Muscle of leg (tissue), 16 donors: ENCODE measurements at places on chromosomes 11 and 22.

GRCh38 chr11:11534981-11535380 lies 86.8 kb downstream of the GALNT18 start:
- DNase-seq, result peak; percentile 85

GRCh38 chr11:122872046-122872445 lies 10.5 kb upstream of the JHY start:
- no peak for DNase-seq

DNA sequence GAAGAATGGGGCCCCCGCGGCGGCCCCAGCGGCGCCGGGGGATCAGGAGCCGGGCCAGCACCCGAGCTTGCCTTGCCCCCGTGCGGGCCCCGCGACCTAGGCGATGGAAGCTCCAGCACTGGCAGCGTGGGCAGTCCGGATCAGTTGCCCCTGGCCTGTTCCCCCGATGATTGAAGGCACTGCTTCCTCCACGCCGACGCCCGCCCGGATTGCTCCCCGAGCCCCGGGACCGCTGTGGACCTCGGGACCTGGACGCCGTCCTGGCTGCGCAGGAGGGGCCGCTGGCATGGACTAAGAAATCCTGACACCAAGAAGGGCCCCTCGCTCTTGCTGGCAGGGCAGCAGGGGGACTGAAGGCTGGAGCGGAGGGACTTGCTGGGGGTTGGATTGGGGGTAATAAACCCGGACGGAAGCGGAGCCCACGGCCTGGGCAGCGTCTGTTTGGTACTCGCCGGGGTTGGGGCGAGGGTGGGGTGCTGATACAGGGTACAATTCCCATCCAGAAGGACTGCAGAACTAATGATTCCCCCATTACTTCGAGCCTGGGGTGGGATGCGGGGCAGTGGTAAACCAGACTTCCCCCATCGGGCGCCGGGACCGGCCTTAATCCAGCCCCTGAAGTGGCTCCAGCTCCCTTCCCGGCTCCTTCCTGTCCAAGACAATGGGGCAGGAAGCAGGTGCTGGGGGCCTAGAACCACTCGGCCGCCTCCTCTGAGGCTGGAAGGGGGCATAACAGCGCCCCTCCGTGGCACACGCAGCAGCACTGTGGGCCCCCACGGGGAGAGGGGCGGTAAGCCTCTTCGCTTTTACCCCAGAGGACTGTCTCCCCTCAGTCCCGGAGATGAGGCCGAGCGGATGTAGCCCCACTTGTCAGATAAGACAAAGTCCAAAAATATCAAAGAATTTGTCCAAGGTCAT lies 1.0 kb downstream of the CCDC85B start:
- peak; percentile 62 for DNase-seq

- DNase-seq, result peak; percentile 40
Observed at GRCh38 chr22:37358917-37359316, 68.4 kb downstream of the ELFN2 start.

GRCh38 chr11:65896034-65896999 lies 3.9 kb downstream of the FOSL1 start:
- no peak for DNase-seq

DNA sequence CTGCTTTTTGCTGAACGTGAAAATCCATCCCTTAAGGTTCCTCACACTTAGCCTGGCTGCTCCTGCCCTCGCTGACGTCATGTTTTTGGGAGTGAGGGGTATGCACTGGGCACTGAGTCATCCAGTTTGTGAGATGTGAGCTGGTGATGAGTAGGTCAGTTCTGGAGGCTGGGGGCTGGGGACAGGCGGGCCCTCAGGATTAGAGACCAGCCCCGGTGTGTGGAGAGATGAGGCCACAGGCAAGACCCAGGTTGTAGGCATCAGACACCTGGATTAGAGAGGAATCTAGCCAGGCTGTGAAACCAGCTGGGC lies 9.2 kb downstream of the KCNC1 start:
- DNase-seq, result no peak

- DNase-seq, result peak; percentile 85
Observed at GRCh38 chr11:9017773-9018172, 14.0 kb upstream of the NRIP3 start.

GRCh38 chr22:29517215-29517908 lies 36.2 kb downstream of the THOC5 start:
- DNase-seq, result no peak

- DNase-seq, result no peak
Observed at GRCh38 chr22:45144916-45145315, 18.8 kb upstream of the NUP50 start.

DNA sequence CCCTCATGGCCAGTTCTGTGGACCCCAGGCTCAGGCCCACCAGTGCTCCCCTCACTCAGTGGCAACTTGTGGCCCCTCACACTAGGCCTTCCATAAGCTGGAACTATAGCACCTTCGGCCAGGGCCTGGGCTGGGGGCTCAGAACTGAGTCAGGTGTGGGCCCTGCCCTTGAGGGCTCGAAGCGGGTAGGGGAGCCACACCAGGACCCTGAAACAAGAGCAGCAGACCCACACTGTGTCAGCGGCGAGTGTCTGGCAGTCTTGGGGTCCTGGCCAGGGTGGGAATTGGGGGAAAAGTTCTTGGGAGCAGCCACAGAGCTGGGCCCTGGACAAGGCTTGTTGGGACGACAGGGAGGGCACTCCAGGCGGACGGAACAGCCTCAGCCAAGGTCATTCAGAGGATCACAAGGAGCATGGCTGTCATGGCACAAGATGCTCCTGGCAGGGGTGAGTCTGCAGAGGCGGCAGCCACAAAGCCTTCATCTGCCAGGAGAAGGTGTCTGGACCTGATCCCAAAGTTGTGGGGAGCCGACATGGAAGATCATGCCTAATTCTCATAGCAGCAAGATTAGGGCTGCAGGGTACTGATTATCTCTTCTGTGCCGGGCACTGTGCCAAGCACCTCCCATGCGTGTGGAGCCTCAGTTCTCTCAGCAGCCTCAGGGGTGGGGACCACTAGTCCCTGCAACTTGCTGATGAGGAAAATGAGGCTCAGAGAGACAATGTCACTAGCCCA lies 50.7 kb downstream of the SHISAL1 start:
- no peak for DNase-seq

DNA sequence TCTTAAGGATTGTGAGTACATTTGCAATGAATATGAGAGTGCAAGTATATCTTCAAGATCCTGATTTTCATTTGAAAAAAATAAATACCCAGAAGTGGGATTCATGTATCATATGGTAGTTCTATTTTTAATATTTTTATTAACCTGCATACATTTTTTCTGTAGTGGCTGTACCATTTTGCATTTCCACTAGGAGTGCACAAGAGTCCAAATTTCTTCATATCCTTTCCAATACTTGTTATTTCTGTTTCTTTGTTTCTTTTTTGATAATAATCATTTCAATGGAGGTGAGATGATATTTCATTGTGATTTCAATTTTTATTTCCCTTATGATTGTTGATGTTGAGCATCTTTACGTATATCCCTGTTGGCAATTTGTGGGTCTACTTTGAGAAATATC lies 759.8 kb upstream of the CNTN5 start:
- DNase-seq, result no peak

GRCh38 chr22:25282346-25282670 lies 62.9 kb downstream of the CRYBB2 start:
- DNase-seq, result no peak

GRCh38 chr11:25886036-25886435 lies 445.9 kb upstream of the ANO3 start:
- no peak for DNase-seq

- no peak for DNase-seq
Observed at GRCh38 chr11:66066751-66067150, 3.3 kb upstream of the PACS1 start.

- no peak for DNase-seq
Observed at GRCh38 chr11:129249923-129250322, 57.8 kb upstream of the ARHGAP32 start.

- no peak for DNase-seq
Observed at GRCh38 chr11:127862406-127862805, 725.0 kb downstream of the ETS1 start.

GRCh38 chr22:39174498-39175352 lies 22.2 kb upstream of the CBX7 start:
- DNase-seq, result peak; percentile 89

GRCh38 chr11:46259971-46260560 lies 17.4 kb upstream of the CREB3L1 start:
- no peak for DNase-seq

- DNase-seq, result peak; percentile 43
Observed at GRCh38 chr11:78038697-78039313, 15.7 kb upstream of the KCTD14 start.

GRCh38 chr11:9803685-9804418 lies 140.0 kb downstream of the SWAP70 start:
- peak; percentile 96 for DNase-seq

- DNase-seq, result peak; percentile 8
Observed at GRCh38 chr11:28858076-28858475, 749.9 kb downstream of the METTL15 start.

GRCh38 chr11:91081440-91082043 lies 858.7 kb upstream of the CHORDC1 start:
- DNase-seq, result peak; percentile 98

- DNase-seq, result no peak
Observed at GRCh38 chr22:46002757-46003270, 25.9 kb upstream of the WNT7B start.

DNA sequence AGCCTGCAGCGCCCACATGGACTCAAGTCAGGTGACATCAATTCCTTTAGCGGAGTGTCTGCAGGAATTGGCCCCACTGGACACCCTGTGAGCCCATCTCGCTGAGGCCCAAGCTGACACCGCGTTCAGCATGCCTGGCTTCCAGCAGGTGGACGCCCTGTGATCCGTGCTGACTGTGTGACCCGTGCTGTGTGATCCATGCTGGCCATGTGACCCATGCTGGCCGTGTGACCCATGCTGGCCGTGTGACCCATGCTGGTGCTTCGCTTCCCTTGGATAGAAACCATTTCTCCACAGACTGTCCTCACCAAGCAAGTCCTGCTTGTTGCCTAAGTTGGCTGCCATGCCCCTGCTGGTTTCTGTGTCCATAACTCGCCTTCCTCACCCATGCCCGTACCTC lies 392.1 kb downstream of the BRD1 start:
- no peak for DNase-seq

DNA sequence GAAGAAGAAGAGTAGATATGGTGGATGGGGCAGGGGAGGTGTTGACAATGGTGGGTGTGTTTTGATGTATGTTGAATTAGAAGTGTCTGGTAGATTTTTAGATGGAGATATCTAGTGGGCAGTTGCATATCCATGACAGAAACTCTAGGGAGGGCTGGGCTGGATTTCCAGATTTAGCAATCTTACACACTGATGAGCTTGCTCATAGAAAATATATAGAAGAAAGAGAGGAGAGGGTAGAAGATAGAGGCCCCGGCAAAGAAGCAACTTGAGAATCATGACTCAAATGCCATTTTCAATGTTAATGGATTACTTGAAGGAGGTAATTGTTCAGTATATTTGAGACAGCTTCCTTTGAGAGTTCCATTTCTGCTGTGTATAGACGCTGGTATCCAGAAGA lies 8.2 kb downstream of the REXO2 start:
- DNase-seq, result no peak

- DNase-seq, result peak; percentile 91
Observed at GRCh38 chr22:36409911-36410756, 22.4 kb upstream of the MYH9 start.

DNA sequence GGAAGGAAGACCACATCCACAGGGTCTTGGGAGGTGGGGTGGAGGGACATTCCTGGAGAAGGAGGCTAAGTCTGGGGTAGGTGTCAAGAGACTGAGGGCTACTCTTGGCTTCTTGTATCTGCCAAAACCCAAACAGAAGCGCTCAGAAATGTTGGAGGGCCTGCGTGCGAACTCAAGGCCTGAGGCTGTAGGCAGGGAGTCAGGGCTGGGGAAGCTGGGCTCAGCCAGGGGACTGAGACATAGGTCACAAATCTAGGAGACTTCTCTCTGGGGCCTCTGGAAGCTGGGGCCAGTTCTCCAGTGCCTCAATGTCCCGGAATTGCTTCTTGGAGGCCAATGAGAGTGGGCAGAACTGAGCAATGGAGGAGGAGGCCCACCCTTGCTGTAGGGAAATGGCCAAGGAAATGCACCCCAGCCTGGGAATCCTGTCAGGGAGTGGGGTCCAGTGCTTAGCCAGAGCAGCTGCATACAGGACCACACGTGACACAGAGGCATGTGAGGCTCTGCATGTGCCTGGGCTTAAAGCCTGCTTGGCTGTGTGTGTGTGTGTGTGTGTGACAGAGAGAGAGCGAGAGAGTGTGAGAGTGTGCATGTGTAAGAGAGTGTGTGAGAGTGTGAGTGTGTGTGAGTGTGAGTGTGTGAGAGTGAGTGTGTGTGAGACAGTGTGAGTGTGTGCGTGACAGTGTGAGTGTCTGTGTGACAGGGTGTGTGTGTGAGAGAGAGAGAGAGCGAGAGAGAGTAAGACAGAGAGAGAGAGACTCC lies 141.3 kb downstream of the ST3GAL4 start:
- peak; percentile 95 for DNase-seq

DNA sequence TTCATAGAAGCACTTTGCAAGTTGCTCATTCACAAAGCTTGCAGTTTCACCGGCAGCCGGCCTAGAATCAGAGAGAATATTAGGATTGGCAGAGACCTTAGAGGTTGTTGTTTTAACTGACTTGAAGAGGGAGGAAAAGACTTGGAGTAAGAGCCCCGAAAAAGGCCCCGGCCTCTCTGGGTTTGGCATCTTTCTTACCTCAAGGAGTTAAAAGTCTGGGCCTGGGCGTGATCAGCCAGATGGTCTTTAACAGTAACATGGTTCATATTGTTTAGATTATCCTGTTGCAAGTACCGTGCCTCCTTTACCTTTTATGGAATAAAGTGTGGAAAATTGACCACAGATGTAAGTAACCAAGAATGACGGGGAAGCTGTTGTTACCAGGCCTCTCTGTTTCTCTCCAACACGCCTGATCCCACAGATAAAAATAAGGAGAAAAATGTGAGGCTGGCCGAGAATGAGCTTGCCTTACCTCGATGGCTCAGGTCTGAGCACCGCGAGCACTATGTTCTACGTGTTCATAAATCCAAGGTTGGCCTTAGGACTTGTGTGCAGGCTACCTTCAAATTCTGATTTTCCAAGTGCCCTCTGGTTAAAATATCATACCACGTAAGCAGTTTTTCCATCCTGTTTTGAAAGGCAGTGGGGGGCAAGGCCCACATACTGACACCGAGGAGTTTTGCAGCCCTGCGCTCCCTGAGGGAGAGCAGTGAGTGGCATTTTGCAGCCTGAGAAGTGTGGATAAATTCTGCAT lies 56.4 kb downstream of the PARVA start:
- peak; percentile 79 for DNase-seq

DNA sequence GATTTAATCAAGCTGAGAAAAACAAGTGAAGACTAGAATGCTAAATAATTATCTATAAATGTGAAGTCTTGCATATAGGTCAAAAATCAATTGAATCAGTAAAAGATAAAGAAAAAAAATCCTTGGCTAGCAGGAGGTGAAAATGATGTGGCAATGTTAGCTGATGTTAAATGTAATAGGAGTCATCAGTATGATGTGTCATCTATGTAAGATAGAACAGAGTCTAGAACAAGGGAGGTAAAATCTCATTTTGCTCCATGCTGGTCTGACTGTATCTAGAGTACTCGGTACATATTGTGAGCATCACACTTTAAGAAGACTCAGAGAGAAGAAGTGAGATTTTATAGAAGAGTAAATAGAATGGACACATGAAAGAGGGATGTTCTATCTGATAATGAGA lies 721.2 kb downstream of the ETS1 start:
- DNase-seq, result no peak
